Muscle of back (tissue), 13 donors: ENCODE measurements at places on chromosomes 3 and 15. TPM values are rescaled to one million over a fixed set of nuclear protein-coding genes. Genes with fewer than 3 reads are reported as not detected.
A peak's percentile ranks its signal among the peaks of the same experiment; 100 is the strongest.

Gene SOX14
- polyA plus RNA-seq, result not detected

Gene C3orf85
- polyA plus RNA-seq, result not detected

Gene SEC22A
- 12.6 TPM for polyA plus RNA-seq

Gene CA12
- polyA plus RNA-seq, result 1.9 TPM

Gene SEMA3F
- polyA plus RNA-seq, result 10.7 TPM

Gene IQCH
- polyA plus RNA-seq, result 1.0 TPM

Gene ALDH1L1
- 0.44 TPM for polyA plus RNA-seq

DNA sequence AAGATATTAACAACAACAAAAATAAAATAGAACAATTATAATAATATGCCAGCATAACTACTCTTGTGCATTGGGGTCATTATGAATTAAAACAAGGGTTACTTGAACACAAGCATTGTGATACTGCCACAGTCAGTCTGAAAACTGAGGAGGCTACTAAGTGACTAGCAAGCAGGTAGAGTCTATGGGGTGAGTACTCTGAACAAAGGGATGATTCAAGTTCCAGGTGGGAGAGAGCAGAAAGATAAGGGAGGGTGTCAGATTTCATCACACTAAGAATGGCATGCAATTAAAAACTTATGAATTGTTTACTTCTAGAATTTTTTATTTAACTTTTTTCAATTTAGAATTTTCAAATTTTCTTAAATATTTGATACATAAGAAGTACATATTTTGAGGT lies 754.4 kb upstream of the GOLIM4 start:
- DNase-seq, result no peak

GRCh38 chr15:97745481-97746071 lies 214.9 kb upstream of the ARRDC4 start:
- DNase-seq, result no peak

DNA sequence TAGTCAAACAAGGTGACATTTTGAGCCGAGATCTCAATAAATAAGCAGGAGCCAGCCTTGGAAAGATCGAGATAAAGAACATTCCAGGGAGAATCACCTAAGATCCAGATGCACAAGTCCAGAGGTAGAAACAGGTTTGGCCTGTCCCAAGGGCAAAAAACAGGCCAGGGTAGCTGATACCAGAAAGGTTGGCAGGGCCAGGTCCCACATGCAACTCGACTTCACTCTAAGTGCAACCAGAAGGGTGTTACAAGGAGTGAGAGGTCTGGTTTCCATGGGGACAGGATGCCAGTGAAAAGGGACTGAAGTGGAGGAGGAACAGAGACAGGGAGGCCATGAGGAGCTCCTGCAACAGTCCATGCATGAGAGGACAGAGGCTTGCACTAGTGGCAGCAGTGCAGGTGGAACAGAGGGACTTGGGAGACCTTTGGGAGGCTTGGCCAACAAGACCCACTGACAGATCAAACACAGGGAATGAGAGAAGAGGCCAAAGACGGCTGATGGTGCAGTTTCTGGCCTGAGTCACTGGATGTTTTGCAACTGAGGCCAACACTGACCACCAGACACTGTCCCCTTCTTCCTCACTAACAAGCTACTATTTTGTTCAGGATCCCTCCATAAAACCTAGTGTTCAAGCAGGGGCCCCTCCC lies 5.2 kb downstream of the TPRA1 start:
- no peak for DNase-seq

- DNase-seq, result no peak
Observed at GRCh38 chr3:59517388-59517787, 467.6 kb upstream of the CFAP20DC start.

DNA sequence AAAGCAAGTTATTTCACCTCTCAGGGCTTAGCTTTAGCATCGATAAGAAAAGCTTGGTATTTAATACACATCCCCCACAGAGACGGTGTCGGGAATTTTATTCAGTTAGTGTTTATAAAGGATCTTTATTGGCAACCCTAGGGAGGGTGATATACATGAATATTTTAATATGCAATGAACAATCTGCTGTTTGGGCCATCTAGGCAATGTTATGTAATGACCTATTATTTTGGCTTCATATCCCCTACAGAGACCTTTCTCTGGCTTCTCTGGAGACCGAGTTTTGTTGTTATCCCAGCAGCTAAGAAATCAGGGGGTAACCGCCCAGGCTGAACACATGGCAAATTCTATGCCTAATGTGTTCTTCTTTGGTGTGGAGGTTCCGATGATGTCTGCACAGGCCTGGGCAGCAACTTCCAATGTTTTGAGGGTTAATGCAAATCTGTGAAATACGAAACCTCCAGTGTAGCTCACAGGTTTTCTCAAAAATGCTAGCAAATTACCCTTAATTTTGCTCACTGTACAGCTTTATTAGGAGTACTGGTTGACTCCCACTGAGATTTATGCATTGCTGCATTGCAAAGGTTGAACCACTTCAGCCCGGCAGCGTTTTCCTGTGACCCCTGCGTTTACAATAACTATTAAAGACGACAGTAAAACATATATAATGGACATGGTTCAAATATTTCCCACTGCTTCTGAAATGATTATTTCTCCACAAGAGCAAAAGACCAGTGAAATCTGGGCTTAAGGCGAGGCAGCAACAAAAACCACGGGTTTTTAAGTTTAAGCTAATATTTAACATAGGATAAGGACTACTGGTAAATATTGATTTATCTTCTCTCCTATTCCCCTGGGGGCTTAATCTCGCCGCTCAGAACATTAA lies 298.3 kb upstream of the NR2E3 start:
- DNase-seq, result peak; percentile 41

DNA sequence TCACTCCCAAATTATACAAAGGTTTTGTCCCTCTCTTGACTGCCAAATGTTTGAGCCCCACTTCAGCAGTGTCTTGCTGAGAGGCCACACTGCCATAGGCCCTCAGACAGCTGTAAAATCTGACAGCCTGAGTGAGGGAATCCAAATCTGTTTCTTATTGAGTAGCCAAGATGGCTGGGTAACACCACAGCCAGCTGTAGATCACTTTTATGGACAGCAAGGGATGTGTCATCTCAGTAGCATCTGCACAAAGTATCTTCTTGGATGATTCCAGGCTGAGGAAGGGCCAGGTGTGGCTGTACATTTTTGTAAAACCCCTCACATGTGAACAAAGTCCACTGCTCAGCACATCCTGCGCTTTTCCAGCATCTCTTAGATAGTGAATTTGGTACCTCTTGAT lies 237.0 kb upstream of the LRTM1 start:
- DNase-seq, result peak; percentile 39

GRCh38 chr15:45376967-45377608 lies 1.3 kb downstream of the GATM start:
- no peak for DNase-seq

- no peak for DNase-seq
Observed at GRCh38 chr3:37256447-37256846, 82.1 kb upstream of the LRRFIP2 start.

DNA sequence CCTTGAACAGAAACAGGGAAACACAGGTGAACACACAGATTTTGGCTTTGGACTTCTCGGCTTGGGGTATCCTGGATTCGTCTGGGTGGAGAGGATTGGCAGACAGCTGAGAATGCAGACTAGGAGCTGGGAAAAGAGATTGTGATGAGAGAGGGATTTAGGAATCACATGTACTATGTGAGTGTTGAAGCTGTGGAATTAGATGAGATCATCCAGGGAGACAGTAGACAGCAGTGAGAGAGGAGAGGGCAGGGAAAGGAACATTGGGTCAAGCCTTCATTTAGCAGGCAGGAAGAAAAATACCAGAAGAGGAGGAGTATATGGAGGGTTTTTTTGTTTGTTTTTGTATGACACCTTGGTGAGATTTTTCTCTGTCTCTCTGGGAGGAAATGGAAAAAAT lies 262.1 kb upstream of the TBL1XR1 start:
- DNase-seq, result peak; percentile 84

DNA sequence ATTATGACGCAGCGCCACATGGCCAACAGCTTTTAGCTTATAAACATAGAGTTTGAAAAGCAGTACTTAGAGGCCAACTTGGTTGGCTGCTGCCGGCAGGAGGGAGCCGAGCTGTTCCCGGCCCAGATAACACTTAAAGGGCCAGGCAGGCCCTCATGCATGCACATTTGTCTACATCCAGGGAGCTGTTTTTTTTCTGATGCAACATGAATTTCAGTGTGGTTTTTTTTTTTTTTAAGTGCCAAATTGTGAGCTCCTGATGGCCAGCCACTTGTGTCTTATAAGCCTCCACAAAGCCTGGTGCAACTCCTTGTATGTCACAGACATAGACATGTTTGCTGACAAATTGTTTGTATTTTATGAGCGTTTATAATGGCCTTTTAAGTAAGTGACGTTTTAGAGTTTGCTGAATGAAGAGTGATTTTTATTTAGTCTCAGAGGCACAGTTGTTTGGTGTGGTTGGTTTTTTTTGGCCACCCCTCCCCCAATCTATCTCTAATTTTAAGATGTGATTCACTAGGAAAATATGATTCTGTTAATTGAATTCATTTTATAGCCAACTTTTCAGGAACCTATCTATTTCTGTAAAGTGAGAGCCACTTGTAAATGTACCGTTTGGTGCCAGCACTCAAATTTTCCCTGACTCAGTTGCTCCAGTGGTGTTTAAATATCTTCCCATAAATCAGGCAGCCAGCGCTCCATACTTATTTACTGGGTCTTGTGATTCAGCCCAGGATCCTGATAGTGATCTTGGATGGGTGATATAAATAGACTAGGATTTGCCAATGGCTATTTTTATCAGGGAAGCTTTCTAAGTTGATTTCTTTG lies 134.3 kb downstream of the VGLL4 start:
- DNase-seq, result peak; percentile 84

DNA sequence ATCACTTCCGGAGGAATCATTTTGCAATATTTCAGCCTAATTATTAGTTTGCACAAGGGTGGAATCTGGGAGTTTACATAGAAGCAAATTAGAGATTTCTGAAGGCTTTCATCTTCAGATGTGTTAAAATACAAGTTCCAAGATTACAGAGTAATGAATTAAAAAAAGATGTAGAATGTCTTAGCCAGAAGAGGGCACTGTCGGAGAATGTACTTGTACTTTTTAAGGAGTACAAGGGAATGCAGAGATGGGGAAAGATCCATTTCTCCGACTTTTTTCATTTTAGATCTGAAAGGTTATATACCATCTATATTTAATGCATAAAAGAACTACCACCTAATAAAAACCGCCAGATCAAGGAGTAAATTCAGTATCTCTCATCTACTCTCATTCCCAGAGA lies 43.1 kb upstream of the WDR5B start:
- DNase-seq, result no peak

- DNase-seq, result no peak
Observed at GRCh38 chr3:78025916-78026315, 986.0 kb downstream of the ROBO2 start.

DNA sequence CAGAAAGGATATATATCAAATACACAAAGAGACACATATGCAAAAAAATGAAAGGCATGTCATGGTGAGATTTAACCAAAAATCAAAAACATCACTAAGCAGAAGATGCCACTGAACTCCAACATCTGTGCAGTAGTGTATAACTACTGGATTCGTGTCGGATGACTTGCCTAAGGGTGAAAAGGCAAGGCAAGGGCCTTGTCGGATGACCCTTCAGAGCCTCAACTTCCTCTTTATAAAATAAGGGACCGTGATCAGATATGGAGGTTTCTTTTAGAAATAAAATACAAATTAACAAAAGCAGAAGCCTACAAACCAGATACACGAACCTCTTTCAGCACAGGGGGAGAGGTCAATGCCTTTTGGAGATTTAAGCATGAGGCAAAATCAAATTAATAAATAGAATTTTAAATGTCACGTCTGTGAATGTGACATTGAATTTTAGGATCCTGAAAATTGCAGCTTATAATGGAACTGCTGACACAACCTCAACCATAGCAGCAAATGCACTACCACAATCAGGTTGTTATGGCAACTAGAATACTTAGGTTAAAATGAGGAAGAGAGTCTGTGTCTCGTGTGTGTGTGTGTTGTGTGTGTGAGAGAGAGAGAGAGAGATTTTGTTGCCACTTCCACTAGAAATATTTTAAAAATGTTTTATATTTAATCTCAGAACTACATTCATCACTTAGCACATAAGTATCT lies 8.3 kb upstream of the CHRM5 start:
- DNase-seq, result no peak

- DNase-seq, result no peak
Observed at GRCh38 chr15:25548600-25548999, 109.8 kb upstream of the UBE3A start.

- peak; percentile 57 for DNase-seq
Observed at GRCh38 chr3:157938154-157938779, 168.0 kb downstream of the SHOX2 start.

GRCh38 chr3:76199382-76199781 lies 414.0 kb upstream of the ZNF717 start:
- DNase-seq, result no peak
